ENCODE measurements at places on chromosomes 7 and 10. TPM values are rescaled to one million over a fixed set of nuclear protein-coding genes. Genes with fewer than 3 reads are reported as not detected.

OPN1SW gene
- not detected for total RNA-seq

POMZP3 gene
- total RNA-seq: 2.7 TPM

EFCAB10 gene
- not detected for total RNA-seq

GNG11 gene
- total RNA-seq: 15.8 TPM

CHRM2 gene
- total RNA-seq: 3.9 TPM

COBL gene
- 0.15 TPM for total RNA-seq

SLC26A4 gene
- 0.74 TPM for total RNA-seq

NUTM2D gene
- 1.3 TPM for total RNA-seq

FGL2 gene
- 0.15 TPM for total RNA-seq

CTAGE4 gene
- 0.59 TPM for total RNA-seq

EEF1AKMT2 gene
- total RNA-seq: 20.1 TPM

CPEB3 gene
- 0.30 TPM for total RNA-seq

VPS37D gene
- 1.8 TPM for total RNA-seq

LRIT1 gene
- total RNA-seq: not detected

ZNF775 gene
- 7.4 TPM for total RNA-seq

CCDC186 gene
- total RNA-seq: 4.0 TPM

NUTM2E gene
- total RNA-seq: not detected

MKX gene
- total RNA-seq: 1.2 TPM

CCDC146 gene
- 1.0 TPM for total RNA-seq

CCNY gene
- total RNA-seq: 38.2 TPM

GNGT1 gene
- not detected for total RNA-seq

TACC2 gene
- total RNA-seq: 10.8 TPM

LRRC61 gene
- total RNA-seq: 6.8 TPM

FGFBP3 gene
- 2.2 TPM for total RNA-seq

SEMA3E gene
- 0.45 TPM for total RNA-seq
